ENCODE measurements at places on chromosomes 7 and 10.

DNA sequence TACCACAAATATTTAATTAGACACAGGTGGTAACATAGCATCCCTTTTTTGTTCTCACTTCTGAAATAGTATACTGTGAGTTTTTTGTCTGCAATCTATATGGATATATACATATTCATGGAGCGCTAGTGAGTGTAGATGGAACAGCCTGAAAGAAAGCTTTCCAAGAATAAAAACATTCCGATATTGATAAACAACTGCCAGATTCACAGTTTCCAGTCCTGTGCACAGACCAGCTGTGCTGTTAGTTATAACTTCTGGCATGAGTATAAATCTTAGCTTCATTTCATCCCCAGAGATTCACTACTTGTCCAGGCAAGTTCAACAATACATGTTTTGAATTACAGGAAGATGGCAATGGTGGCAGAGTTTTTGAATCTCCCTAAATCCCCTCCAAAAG is 467.1 kb upstream of the STEAP1 start:
- no peak for DNase-seq

GRCh38 chr7:158239290-158239981 is 348.2 kb downstream of the PTPRN2 start:
- peak; percentile 27 for DNase-seq

- DNase-seq, result no peak
Observed at GRCh38 chr10:123139521-123140163, 3.9 kb downstream of the HMX3 start.

GRCh38 chr10:125521721-125522680 is 161.0 kb downstream of the TEX36 start:
- DNase-seq, result no peak

GRCh38 chr10:3272300-3272699 is 99.7 kb upstream of the PITRM1 start:
- no peak for DNase-seq

DNA sequence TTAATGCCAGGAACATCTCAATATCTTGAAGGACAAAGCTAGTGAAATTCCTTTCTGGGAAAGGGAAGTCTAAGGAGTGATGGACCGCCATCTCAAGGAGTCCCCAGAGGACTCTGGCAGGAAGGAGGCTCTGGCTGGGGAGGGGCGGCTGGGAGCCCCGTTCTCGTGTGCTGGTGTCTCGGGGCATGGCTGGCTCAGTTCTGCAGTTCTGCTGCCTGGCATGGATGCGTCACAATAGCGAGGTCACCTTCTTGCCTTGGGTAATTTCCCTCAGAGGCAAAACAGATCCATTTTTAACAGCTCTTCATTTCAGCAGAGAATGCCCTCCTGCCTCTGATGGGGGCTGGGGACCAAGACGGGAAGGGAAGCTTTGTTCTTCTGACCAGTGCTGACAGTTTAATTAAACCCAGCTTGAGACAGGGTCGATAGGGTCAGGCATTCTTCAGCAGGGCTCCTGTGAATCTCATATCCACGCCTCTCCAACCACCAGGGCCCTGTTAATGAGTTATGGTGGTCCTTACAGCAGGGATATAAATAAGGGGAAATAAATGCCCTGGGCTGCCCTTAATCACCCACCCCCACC is 35.7 kb downstream of the SLIT1 start:
- no peak for DNase-seq

DNA sequence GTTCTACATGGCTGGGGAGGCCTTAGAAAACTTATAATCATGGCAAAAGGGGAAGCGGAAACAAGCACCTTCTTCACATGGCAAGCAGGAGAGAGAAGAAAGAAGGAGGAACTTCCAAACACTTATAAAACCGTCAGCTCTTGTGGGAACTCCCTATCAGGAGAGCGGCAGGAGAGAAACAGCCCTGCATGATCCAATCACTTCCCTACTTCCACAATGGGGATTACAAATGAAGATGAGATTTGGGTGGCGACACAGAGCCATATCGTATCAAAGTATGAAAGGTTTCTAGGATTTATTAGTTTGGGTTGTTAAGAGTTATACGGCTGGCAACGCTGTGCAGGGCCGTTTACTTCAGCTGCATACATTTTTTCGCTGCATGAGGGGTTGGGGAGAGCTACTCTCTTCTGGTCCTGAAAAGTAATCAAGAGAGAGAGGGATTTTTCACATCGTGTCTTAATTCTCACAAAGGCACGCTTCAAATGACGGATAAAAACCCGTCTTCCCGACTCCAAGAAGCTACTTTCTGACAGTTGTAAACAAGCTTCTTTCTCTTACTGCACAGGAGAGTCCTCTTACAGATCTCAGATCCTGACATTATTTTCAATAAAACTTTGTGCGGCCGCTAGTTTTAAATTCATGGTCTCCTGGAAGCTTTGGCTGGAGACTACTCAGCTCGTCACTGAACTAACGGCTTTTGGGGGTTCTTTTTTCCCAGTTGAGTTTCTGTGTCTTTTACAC is 751 bp upstream of the GTPBP10 start:
- no peak for DNase-seq

GRCh38 chr10:27223964-27224363 is 16.6 kb downstream of the ACBD5 start:
- DNase-seq, result no peak

- DNase-seq, result no peak
Observed at GRCh38 chr7:1479287-1479686, 20.0 kb upstream of the MICALL2 start.

- DNase-seq, result peak; percentile 92
Observed at GRCh38 chr10:102229810-102230263, 3.7 kb downstream of the ELOVL3 start.

DNA sequence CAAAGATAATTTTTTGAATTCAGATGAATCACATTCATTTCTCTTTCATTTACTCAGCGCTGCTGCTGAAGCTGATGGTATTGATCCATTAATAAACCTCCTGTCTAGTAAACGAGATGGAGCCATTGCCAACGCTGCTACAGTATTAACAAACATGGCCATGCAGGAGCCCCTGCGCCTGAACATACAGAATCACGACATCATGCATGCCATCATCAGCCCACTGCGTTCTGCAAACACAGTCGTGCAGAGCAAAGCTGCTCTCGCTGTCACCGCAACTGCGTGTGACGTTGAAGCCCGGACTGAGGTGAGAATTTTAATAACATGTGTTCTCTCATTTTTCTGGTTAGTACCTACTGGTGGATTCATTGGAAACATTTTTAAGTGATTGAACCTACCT is 70.2 kb downstream of the ARMC3 start:
- no peak for DNase-seq

All from left ventricle myocardium superior (tissue), 1 donor.